ENCODE measurements at places on chromosomes 16 and 17.

- DNase-seq = no peak
These were observed 191.8 kb upstream of the CHMP6 start for GRCh38 chr17:80799538-80800480.

- DNase-seq = no peak
These were observed 136.0 kb downstream of the ANKFN1 start for GRCh38 chr17:56289321-56289720.

GRCh38 chr17:71168053-71168741 lies 952.6 kb upstream of the SOX9 start:
- DNase-seq = no peak

GRCh38 chr16:28491230-28491969 lies 474 bp downstream of the CLN3 start:
- DNase-seq = peak; percentile 44

DNA sequence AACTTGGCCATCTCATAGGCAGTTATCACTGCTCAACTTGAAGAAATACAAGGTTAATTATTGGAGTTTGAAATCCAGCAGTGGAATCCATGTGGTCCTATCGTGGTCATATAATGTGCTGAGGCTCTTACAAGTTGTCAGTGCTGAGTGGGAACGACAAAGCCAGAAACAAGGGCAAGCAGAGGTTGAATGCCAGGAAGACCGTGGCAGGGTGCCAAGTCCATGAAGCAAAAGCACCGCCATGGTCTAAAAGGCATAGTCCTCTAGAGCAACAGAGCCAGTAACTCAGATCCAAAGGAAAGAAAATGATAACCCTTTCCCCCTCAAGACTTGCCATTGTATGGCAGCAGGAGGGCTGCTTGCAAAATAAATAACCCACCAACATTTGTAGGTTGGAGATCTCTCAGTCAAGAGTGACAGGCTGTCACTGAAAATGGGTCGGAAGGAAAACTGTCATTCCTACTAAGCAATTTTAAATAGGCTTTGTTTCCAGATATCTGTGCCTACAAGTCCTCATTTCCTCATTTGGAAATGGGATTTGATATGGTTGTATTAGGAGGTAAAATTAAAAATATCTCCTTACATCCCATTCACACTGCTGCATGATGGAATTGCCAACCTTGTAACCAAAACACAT lies 36.4 kb upstream of the HSBP1 start:
- no peak for DNase-seq

GRCh38 chr16:49972280-49972679 lies 52.7 kb upstream of the CNEP1R1 start:
- DNase-seq = no peak

- no peak for DNase-seq
These were observed 2.4 kb upstream of the PRR15L start for GRCh38 chr17:47959825-47960655.

DNA sequence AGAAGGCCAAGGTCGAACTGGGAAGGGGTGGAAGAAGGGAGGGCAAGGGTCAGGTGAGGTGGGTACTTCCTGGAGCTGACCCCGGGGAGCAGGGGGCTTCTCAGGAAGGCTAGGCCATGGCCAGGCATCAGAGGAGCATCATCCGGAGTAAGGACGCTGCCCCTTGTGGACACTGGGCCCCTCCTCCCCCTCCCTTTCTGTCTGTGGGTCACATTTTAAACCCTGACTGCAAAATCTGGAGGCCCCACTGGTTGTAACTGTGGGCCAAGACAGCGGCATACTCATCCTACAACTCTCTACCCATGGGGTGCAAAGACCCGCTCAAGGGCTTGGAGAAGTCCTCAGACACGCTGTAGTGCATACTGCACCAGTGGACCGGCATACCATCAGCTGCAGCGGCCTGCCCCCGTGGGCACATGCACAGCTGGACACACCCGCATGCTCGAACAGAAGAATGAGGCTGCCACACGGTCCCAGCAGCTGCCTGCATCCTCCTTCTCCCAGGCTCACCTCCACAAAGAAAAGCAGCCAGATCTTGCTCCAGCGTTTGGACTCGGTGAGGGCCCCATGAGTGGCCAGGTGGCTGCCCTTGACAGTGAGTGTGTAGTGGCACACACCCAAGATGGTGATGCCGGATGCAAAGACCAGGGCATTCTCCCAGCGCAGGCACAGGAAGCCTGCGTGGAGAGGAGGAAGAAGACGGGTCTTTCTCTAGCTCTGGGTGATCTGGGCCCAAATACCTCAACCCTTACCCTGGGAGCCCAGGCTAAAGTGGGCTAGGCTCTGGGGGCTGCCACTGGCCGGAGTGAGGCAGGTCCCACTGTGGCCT lies 1.2 kb downstream of the FADS6 start:
- DNase-seq = no peak

GRCh38 chr16:67767953-67768352 lies 38.4 kb downstream of the RANBP10 start:
- DNase-seq = no peak

- DNase-seq = no peak
These were observed 38.5 kb downstream of the PIEZO1 start for GRCh38 chr16:88746506-88746905.

DNA sequence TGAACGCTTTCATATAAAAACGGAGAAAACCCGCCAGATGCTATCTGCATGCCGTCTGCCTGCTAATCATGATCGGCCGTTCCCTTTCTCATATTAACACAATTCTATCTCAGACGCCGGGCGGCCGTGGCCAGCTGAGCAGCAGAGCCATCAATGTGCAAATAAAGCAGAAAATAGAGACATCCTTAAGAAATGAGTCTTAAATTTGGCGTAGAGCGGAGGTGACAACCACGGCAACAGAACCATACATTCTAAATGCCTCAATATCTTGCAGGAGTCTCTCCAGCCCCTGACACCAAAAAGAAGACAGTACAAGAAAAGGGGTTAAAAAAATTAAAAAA lies 2.7 kb upstream of the IRX5 start:
- peak; percentile 22 for DNase-seq

- no peak for DNase-seq
These were observed 201.7 kb upstream of the NLRP1 start for GRCh38 chr17:5785867-5786509.

DNA sequence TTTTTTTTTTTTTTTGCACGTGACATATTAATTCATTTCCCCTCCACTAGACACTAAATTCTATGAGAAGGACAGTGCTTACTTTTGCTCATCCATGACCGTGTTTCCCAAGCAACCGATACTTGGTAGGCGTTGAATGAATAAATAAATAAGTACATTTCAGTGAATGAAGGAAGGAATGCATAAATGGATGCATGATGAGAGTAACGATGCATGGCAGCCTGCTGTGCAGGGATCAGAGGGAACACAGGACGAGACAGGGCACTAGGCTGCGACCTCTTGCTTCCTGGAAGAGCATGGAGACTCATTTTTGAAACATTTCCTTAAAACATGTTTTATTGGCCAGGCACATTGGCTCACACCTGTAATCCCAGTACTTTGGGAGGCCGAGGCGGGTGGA lies 84.2 kb downstream of the UTP18 start:
- DNase-seq = no peak

DNA sequence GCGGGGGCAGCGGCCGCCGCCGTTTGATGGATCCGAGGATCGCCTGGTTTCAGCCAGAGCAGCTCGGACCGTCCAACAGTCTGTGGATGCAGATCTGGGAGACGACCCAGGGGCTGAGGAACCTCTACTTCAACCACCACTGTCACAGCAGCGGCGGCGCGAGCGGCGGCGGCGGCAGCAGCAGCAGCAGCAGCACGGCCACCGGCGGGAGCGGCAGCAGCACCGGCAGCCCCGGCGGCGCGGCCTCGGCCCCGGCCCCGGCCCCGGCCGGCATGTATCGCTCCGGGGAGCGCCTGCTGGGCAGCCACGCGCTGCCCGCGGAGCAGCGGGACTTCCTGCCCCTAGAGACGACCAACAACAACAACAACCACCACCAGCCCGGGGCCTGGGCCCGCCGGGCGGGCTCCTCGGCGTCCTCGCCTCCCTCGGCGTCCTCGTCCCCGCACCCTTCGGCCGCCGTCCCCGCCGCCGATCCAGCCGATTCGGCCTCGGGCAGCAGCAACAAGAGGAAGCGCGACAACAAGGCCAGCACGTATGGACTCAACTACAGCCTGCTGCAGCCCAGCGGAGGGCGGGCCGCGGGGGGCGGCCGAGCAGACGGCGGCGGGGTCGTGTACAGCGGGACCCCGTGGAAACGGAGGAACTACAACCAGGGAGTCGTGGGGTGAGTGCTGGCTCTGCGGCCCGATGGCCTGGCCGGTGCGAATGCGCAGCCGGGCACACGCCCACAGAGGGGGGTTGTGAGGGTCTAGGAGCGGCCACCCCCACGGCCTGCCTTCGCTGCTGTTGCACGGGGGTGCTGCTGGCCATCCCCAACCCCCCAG lies 702 bp downstream of the TENT4B start:
- DNase-seq = peak; percentile 32

GRCh38 chr17:48561884-48562810 lies 16.0 kb downstream of the HOXB4 start:
- no peak for DNase-seq

DNA sequence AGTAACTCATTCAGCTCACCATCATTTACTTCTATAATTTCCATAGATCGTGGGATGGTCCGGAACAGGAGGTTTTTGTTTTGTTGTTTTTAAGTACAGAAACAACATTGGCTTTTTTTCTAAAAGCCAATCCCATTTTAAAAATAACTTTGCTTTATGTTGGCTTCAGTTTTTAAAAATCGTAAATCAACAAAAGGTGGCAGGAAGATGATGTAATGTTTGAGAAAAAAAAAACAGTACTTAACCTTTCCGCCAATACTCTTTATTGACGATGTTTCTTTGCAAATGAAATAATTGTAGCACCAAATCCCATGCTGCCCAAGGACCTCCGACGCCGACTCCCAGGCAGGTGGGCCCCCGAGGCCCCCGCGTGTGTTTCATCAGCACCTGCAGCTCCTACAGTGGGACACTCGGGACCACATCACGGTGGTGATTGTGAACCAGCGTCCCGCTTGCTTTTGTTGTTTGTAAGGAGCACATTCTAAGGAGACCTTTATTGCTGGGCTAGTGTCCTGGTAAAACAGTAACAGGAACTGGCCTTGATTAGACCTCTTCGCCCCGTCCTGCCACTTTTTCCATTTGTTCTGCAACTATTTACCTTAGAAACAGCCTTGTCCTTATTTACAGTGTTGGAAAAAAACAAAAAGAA lies 140.2 kb upstream of the CHMP6 start:
- DNase-seq = no peak

GRCh38 chr16:7107436-7107835 lies 225.2 kb upstream of the RBFOX1 start:
- no peak for DNase-seq

DNA sequence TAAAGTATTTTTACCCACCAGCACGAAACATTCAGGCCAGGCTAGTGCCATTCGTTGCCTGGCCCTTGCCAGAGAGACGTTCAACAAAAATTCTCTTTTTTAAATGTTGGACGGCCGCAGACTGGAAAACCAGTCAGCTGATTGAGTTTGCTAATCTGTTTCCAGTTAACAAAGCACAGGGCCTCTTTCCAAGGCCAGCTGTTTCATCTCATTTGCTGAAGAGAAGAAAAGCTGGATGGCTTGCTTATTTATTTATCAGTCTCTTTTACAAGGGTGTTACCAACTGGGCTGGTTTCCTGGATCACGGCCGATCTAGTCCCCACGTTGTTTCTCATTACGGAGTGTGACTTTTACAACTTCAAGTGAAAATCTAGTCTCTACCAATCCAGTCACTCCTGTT lies 418.7 kb upstream of the DYNLRB2 start:
- DNase-seq = no peak

DNA sequence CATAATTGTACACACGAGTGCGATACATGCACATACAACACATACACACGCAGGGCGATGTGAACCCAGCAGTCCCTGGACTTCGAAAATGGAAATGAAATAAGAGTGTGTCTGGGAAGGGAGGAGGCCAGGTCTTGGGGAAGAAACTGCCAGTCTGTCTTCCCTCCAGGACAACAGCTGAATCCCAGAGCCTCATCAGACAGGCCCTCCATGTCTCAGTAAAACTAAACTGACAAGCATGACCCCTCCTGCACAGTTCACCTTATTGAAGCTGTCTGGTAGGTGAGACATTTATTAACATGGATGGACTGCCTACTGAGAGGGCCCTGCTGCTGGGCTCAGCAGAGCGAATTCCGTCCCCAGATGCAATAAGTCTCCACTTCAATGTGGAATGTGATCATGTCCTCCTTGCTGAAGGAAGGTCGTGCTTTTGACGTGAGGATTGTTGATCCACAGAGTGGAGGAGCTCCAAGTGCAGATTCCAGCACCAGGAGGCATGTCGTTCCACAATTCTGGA lies 117.4 kb downstream of the SOX9 start:
- no peak for DNase-seq

Measured in activated T-cell treated with anti-CD3 and anti-CD28 coated beads, Interleukin-2, amount 50 U/mL, for 48 hours (primary cell).